Hematopoietic multipotent progenitor cell treated with erythropoietin and hydrocortisone succinate and interleukin-3 and kit ligand, for 6 days (in vitro differentiated cells): ENCODE measurements at places on chromosomes 6 and 20.
A peak's percentile ranks its signal among the peaks of the same experiment; 100 is the strongest.

GRCh38 chr6:47455533-47456209, 21.9 kb upstream of the CD2AP start:
- DNase-seq = no peak

DNA sequence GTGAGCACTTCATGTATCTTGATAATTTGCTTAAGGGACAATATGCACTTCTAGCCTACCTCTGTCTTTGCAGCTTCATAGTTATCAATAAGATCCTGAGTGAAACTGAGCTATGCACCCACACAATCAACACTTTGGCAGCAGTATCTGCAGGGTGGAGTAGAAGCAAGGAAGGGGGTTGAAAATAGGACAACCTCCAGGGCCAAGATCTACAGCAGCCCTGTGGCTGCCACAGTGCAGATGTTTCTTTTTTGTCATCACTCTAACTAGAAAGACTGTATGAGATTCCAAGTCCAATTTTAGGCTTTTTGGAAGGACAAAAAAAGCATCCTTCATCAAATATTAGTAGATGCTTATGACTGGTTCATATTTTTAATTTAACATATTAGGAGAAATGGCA, 336.1 kb upstream of the CITED2 start:
- peak; percentile 71 for DNase-seq

- DNase-seq = no peak
Observed at GRCh38 chr20:58851221-58851968, 693 bp upstream of the GNAS-AS1 start.

- DNase-seq = no peak
Observed at GRCh38 chr20:32319100-32319499, 39.0 kb upstream of the ASXL1 start.

- no peak for DNase-seq
Observed at GRCh38 chr6:121597654-121598053, 162.2 kb downstream of the GJA1 start.

- DNase-seq = no peak
Observed at GRCh38 chr6:80404889-80405288, 298.4 kb downstream of the BCKDHB start.

DNA sequence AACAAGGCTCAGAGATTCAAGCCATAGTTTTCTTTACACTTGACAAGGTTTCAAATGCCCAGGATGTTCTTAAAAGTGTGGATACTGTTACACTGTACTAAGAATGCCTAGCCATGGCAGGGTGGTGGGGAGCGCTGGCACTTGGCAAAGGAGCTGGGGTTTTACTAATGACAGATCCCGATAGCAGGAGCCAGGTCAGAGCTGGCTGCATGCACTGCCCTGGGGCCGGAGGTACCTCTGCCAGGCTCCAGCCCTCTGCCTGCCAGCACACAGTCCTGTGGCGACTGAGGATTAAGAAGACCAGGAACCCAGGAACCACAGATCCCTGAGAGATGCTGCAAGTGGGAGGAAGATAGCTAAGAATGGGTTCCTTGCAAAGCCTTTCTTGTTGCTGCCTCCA, 260.3 kb downstream of the ALDH8A1 start:
- DNase-seq = no peak

DNA sequence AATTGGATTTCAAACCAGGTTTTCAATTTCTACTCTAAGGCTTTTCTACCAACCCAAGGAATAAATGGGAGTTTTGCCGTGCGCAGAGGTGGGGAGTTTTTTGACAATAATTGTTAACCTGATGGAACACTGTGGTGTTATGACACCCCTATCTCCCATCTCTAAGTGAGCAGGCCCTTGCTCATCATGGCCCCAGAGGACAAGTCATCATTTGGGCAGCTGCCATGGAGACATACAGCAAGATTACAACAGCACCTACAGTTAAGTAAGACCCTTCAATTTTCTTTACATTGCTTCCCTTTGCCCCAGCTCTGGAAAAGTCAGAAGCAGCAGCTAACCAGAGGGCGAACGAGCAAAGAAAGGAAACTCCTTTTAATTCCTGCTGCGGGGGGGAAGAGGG, 54.3 kb downstream of the ADGRF5 start:
- DNase-seq = no peak

GRCh38 chr6:25173951-25174474, 105.2 kb upstream of the CARMIL1 start:
- peak; percentile 56 for DNase-seq

GRCh38 chr6:170294813-170295509, 4.1 kb upstream of the DLL1 start:
- no peak for DNase-seq

- DNase-seq = no peak
Observed at GRCh38 chr6:135073217-135073616, 18.6 kb upstream of the HBS1L start.
